ENCODE measurements at places on chromosomes 12 and 14.

DNA sequence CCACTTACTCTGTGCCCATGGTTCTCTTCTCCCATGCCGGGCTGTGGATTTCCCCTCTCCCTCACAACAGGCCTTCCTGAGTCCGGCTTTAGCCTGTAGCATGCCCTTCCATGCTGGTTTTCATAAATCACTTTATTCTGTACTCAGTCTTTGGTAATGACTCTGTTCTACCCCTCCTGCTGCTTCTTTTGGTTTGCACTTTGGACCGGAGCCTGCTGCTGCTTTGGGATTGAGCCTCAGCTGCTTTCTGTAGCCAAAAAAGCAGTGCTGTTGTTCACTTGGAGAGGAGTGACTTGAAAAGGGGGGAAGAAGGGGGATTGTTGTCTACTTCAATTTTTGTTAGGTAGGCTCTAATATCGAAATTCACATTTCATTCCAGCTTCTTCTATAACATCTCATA lies 8.5 kb upstream of the SLC6A13 start:
- no peak for DNase-seq

GRCh38 chr14:59296508-59296907 lies 108.0 kb downstream of the DAAM1 start:
- DNase-seq: no peak

DNA sequence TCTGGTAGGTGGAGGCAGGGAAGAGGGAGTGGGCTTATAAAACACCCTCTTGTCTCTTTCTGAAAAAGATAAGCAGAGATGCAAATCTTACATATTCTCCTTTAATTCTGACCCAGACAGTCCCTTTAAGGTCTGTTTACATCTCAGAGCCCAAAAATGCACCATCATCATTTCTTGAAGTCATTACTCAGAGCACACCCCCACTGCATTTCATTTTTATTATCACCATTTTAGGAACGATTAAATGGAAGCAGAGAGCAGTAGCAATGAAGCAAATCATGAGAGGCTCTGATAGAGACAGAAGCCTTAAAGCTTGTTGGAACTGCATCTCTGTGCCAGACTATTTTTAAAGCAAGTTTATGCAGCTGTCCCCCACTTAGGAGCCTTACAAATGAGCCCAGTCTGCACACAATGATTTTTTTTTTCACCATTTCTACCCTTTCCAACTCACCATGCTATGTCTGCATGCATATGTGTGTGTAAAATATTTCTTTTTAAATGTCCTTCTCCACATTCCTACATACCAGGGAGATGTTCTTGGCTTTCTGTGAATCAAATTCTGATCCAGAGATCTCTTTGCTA lies 311.0 kb downstream of the GRIN2B start:
- peak; percentile 27 for DNase-seq

DNA sequence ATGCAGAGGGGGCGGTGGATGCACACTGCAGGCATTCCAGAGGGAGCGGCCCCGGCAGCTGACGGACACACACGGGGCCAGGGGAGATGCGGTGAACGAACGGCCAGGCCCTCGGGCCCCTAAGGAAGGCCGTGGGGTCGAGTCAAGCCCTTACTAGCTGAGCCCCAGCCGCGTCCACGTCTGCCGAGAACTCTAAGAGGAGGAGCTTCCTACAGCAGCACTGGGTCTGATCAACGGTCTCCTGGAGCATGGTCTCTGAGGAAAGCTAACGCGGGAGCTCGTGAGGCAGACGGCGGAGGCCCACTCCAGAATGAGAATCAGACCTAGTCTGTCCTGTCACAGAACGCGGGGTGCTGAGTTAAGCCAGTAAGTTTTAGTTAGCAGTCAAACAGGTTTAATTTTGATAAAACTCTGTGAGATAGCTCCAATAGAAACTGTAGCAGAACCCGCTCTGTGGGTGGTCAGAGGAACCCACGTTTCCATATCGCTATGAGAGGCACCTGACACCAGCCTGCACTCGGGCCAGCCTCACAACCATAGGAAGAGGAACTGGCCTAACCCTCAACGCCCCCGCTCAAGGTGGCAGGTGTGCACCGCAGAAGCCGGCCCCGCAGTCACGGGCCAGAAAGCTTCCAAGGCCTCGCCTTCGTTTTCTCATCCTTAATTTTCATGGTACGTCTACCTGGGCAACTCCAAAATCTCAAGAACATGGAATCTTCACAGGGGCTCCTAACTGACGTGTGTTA lies 55.5 kb downstream of the CDC42BPB start:
- DNase-seq: no peak

DNA sequence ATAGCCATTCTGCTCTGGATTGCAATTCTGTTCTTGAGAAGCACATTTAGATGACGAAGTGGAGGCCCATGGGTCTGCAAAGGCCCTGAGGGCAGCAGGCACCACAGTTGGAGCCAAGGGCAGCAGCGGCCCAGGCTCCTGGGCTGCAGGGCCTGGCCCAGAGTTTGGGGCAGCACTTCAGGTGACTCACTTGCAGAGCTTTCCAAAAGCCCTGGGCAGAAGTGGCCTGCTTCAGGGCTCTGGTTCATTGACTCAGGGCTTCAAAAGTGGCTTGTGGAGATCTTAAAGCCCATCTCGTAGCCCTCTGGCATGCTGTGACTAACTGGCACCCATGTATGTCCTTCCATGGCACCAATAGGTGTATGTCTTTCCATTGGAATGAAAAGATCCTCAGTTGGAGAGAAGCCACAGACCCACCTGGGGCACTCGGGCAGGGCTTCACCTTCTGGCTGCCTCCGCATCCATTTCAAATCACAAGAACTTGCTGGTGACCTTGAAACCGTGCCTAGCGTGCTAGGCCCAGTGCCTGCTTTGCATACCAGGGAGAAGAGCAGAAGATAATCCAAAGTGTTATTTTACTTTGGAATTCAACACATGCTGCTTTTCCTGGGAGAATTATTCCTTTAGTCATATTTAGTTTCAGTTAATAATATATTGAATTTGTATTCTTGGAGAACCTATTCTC lies 106.7 kb downstream of the PRMT8 start:
- DNase-seq: no peak

DNA sequence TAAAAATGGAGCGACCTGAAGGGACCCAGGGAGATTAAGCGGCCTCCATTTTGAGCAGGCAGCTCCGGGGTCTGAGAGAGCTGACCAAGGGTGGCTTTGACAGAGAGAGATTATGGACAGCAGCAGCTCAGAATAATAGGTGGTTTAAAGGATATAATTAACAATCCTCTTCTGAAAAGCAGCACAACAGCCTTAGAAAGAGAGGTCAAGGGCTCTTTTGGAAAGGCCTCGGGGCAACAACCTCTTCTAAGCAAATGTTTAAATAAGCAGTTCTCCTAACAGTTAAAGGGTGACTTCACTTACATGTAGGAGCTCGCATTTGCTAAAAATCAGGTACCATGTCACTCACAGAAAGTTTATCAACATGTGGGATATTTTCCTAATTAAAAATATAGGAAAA lies 87.2 kb upstream of the FRMD6 start:
- no peak for DNase-seq

Measured in NCI-H187 (cell line).